DMS79 (cell line): ENCODE measurements at places on chromosomes 4 and X.
A peak's percentile ranks its signal among the peaks of the same experiment; 100 is the strongest.

DNA sequence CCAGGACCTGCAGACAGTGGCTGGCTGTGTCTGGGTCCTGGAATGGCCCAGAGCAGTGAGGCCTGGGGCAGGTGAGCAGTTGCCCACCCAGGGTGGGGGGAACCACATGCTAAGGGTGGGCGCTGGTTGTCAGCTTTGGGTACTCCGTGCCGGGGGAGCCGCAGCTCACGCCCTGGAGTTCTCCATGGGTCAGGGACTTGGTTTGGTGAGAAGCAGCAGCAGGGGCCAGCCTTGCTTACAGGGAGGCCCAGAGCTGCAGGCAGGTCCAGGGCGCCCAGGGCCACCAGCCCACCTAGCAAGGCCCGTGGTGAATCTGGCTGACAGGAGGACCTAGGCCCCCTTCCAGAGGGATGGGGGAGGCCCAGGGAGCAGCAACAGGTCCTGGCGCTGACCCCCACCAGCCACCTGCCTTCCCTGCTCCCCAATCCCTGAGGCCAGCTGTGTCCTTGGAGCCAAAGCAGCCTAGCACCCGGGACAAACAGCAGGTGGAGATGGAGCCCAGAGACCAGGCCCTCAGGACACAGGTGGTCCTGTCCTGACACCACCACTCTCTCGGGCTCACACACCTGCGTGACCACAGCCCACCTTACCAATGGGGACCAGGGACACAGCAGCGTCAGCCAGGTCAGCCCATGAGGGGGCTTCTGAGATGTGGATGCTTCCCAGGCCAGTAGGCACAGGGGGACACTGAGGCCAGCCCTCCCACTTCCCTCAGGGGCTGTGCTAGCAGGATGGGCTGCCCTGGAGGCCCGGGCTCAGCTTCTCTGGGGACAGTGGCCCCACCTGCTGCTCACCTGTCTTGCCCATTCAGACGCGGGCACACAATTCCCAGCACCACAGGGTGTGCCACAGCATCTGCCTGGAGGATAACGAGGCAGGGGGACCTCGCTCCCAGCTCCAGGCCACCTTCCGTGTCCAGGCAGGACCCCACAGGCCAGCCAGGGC, 3.5 kb downstream of the MXD4 start:
- no peak for DNase-seq

GRCh38 chrX:129609395-129609794, 45.4 kb downstream of the APLN start:
- no peak for DNase-seq

DNA sequence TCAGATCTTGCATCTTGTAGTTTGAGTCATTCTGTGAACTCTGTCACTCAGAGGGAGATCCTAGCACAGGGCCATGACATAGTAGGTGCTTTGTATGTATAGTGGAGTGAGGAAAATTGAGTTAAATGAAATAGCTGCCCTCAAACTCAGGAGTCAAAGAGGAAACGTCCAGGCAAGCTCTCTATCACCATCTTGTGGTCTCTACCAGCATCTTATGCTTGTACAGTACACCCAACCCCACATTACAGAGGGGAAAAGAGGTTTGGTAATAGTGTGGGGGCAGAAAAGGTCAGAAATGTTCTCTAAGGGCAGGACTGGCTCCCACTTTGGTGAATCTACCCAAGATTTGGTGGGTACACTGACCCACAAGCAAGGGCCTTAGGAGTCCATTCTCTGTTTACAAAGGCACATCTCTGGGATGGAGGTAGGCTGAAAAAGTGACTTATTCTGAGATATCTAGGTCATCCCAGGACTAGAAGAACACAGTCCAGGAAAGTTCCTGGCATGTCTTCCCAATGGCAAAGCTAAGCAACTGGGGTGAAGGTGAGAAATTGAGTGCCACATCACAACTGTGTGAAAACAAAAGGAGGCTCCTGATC, 131.8 kb downstream of the OR13H1 start:
- no peak for DNase-seq

- DNase-seq: peak; percentile 45
Measured at GRCh38 chr4:141133146-141133998, at the start of gene RNF150. Gene RNF150 (minus strand): TSS chr4:141133469.

GRCh38 chr4:76850010-76850441, 47.9 kb downstream of the SOWAHB start:
- DNase-seq: peak; percentile 30

- no peak for DNase-seq
Measured at GRCh38 chrX:119948381-119948780, 4.8 kb upstream of the NKAP start.

- no peak for DNase-seq
Measured at GRCh38 chr4:142566777-142567176, 279.3 kb downstream of the INPP4B start.

- DNase-seq: no peak
Measured at GRCh38 chrX:96721354-96721753, 36.7 kb downstream of the DIAPH2 start.

DNA sequence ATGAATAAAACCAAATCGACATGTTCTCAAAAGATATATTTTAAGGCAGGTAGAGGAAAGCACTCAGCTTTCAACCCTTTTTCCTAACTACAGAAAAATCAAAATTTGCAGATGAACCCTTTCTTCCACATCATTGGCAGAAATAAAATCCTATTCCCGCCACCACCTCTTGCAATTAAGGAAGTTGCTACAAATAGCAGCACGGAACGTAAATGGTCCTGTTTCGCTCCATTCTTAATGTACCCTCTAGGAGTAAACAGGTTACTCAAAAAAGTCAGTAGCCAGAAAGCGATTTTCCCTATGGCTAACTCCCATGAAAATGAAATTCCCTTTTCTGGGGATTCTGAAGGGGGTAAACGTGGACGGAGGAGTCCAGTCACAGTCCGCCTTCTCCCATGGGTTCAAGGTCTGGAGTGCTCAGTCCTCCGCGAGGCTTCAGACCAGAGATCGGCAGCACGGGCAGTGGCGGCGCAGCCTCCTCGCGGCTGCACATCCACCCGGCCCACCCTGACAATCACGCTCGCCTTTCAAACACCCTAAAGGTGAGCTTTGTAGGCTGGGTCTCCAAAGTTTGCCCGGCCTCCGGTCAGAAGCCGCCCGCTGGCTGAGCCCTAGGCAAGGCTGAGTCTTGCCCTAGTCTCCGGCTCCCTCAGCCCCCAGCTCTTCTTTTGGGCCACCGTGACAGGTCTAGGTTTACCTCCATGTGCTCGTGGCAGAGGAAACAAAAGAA, 1.8 kb downstream of the ATP11C start:
- DNase-seq: no peak

GRCh38 chrX:72100051-72100755, 31.5 kb downstream of the RTL5 start:
- DNase-seq: no peak

- DNase-seq: no peak
Measured at GRCh38 chrX:120727452-120727851, 97.6 kb upstream of the C1GALT1C1 start.

DNA sequence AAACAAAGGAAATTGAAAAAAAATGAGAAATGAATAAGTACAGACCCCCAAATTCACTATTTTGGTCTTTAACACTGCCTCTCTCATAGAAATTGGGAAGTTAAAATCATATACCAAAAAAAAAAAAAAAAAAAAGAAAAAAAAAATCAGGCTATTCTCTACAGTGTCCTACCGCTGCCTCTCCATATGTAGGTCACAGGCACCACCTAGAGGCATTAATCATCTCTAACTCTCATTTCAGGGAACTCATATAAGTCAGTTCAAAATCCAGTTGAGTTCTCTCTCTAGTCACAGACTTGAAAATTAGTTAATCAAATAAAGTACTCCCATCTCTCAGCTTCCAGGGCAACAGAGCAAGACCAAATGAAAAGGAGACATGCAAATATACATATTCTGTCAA, 47.9 kb downstream of the COX18 start:
- DNase-seq: no peak

GRCh38 chrX:153622661-153623309, 23.8 kb upstream of the CCNQ start:
- no peak for DNase-seq

- DNase-seq: no peak
Measured at GRCh38 chrX:38233891-38234667, 13.4 kb upstream of the SRPX start.

DNA sequence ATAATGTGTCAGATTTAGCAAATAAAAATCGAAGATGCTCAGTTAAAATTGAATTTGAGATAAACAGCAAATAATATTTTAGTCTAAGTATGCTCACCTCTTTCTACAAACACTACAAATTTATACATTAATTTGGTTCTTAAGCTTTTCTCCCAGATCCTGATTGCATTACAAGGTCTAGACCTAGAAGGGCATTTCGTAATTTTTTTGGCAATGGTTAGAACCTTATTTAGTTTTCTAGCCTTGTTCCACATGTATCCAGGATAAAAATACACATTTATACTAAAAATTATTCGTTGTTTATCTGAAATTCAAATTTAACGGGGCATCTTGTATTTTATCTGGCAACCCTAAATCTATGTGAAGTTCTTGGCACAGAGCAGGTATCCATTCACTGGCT, 2.5 kb upstream of the CDKL5 start:
- no peak for DNase-seq

DNA sequence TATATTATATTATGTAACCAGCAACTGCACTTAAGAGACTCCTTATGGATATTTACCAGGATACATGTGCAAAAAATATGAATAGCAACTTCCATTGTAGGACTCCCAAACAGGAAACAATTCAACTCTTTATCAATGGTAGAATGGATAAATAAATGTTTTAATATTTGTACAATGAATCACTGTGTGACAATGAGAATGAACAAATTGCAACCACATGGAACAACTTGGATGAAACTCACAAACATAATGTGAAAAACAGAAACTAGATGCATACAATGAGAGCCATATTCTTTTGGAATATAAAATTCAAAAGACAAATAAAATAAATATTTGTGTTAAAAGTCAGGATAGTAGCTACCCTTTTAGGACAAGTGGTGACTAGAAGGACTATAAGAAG, 1015.7 kb downstream of the TECRL start:
- no peak for DNase-seq

DNA sequence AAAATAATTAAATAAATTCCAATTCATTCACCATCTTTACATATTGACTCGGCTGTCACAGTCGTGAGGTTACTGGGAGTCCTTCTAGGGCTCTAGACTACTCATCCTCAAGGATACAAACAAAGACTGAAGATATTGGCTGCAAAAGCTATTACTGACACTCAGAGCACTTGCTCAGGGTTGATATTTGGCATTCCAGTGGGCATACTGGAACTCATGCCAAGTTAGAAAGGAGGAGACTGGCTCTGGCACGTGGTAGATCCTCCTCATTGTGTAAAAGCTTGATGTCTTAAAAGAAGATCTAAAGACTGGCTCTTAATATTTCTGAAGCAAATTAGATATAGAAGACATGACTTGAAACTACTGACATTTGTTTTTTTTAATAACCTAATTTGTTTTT, 172.7 kb downstream of the GPM6A start:
- no peak for DNase-seq

DNA sequence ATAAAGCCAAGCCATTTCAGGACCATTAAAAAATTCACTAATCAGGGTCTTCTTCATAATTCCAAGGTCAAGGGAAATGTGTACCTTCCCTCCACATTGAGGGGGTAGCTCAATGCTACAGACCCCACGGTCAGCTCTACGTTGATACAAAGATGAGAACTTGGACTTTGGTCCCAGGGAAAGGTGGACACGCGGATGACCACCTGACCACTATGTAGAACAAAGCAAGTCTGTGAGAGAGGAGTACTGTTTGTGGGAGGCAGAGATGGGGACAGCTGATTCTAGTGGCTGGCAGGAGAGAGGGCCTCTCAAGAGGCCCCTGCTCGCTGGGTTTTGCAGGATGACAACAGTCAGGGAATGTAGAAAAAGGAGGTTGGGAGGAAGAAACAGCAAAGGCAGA, 58.0 kb downstream of the SLC2A9 start:
- DNase-seq: no peak

GRCh38 chr4:110003401-110004187, 90.9 kb downstream of the EGF start:
- DNase-seq: no peak

GRCh38 chr4:112704991-112705845, 68.3 kb downstream of the LARP7 start:
- DNase-seq: no peak

DNA sequence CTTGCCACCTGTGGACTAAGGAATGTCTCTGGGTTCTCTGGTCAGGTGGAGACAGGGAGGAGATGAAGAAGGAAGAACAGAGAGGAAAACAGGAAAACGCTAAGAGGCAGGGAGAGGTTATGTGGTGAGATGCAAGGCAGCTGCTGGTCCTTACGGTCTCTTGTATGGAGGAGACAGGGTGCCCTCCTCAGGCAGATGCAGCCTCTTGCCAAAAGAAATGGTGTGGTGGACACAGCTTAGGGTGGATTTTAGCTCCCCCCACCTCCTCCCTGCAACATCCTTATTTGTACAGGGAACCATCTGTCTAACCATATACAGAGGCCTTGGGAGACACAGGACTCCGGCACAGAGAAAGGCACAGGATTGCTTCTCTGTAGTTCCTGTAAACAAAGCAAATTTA, 9.7 kb downstream of the OCIAD2 start:
- no peak for DNase-seq

- no peak for DNase-seq
Measured at GRCh38 chr4:4386736-4387392, at the start of gene NSG1. Gene NSG1 (plus strand): TSS chr4:4387102. CDS start chr4:4387630, 528 bp downstream.

DNA sequence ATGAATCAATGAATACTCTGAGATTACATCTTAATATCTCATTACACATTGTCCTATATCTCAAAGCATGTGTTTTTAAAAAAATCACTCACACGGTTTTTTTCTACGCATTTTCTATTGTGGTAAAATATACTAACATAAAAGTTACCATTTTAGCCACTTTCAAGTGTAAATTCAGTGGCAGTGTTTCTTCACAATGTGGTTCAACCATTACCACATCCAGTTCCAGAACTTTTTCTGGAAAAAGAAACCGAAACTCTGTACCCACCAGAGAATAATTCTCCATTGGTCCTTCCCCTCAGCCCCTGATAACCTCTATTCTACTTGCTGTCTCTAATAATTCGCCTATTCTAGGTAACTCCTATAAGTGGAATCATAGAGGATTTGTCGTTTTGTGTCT, 35.3 kb upstream of the ACSL1 start:
- no peak for DNase-seq

- DNase-seq: no peak
Measured at GRCh38 chr4:177391287-177391686, 51.0 kb downstream of the AGA start.

GRCh38 chr4:2832981-2833670, 10.5 kb upstream of the ADD1 start:
- no peak for DNase-seq

GRCh38 chr4:85833302-85833701, 358.4 kb downstream of the ARHGAP24 start:
- DNase-seq: no peak

DNA sequence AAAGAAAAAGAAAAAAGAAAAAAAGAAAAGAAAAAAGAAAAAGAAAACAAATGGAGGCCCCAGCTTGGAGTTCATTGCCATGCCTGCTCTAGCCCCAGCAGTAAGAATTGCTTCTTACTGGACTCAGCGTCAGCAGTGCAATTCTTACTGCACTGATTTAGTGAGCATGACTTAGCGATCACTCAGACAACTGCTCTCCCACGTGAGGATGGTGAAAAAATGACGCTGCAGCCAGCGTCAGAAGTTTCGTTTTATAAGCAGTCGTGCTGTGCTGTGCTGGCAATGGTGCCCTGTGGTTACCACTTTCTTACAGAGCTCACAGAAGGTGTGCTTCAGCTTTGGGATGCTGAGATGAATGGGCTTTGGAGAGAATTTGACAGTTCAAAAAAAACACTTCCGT, 68.3 kb upstream of the DDX3X start:
- DNase-seq: no peak
